ENCODE measurements at places on chromosomes 5 and 9.

DNA sequence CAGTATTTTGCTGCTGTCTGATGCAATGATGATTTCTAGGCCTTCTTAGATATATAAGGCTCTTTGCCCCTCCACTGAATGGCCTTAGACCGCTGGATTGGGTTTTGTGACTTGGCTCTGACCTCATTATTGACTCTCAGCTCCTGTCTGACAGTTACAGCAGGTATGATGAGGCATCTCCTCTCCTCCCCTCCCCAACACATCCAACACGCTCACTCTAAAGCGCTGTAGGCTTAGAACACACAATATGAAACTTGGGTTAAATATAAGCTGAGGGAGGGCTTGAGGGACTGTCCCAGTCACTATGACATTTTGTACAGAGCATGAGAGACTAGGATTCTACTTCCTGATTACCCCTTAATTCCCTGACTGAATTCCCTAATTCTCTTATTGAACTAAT is 18.8 kb upstream of the CER1 start:
- no peak for DNase-seq

- DNase-seq: no peak
Observed at GRCh38 chr5:118593003-118593328, 395.4 kb downstream of the DTWD2 start.

GRCh38 chr9:90204128-90204831 is 438.3 kb downstream of the DIRAS2 start:
- DNase-seq: no peak

DNA sequence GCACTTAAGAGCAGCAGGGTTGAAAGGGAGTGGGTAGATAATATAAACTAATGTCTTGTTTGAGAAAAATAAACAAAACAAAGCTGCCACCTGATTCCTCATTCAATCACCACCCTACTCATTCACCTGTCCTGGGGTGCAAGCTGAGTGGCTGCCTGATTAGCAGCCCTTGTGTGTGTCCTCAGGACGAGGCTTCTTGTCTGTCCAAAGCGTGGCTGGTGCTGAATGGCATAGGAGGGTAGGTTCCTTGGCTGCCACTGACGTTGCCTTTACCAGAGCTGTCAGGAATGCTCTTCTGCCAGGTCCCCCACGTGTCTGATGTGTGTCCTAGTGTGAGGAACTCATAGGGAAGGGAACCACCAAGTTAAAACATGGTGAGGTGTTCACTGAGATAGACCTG is 146.6 kb upstream of the SLC24A2 start:
- no peak for DNase-seq

DNA sequence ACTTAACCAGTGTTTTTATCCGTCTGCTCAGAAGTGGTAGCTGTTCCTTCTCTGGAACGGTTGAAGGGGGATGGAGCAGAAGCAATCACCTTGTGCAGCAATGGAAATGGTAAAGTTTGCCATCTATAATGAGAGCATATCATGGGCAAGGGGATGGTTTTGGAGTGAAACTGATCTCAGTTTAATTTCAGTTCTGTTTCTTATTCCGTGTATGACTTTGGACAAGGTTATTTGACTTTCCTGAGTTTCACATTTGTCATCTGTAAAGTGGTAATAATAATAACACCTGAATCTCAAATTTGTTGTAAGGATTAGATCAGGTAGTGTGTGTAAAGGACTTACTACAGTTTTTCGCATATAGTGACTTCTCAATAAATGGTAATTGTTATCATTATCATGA is 106.1 kb downstream of the PCSK1 start:
- DNase-seq: no peak

DNA sequence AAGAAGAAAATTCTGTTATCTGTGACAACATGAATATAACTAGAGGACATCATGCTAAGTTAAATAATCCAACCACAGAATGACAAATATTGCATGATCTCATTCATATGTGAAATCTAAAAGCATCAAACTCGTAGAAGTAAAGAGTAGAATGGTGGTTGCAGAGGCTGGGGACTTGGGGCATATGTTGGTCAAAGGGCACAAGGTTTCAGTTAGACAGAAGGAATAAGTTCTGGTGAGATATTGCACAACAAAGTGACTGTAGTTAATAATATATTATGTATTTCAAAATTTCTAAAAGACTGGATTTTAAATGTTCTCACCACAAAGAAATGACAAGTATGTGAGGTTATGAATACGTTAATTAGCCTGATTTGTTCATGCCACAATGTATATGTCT is 24.8 kb downstream of the GRIA1 start:
- no peak for DNase-seq

GRCh38 chr9:116151966-116152381 is 1.6 kb upstream of the PAPPA start:
- no peak for DNase-seq

GRCh38 chr9:88007291-88007650 is 32.9 kb upstream of the CDK20 start:
- no peak for DNase-seq

DNA sequence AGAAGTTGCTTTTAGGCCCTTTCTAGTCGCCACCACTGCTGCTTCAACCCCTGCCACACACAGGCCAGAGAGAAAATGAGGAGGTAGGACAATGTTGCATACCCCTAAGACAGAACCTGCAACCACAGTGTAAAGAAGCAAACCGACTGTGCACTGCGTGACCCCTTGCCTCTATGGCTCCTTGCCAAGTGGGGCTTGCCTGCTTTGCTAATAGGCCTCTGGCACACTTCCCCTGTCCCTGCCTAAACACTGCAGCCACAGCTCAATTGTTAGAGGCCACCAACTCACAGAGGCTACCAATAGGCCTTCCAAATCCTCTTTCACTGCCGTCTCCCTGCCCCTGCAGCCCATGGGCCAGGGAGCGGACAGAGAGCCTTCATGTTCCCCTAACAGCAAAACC is 280.1 kb downstream of the CDH10 start:
- no peak for DNase-seq

- DNase-seq: no peak
Observed at GRCh38 chr9:117545846-117546245, 131.0 kb upstream of the ASTN2 start.

DNA sequence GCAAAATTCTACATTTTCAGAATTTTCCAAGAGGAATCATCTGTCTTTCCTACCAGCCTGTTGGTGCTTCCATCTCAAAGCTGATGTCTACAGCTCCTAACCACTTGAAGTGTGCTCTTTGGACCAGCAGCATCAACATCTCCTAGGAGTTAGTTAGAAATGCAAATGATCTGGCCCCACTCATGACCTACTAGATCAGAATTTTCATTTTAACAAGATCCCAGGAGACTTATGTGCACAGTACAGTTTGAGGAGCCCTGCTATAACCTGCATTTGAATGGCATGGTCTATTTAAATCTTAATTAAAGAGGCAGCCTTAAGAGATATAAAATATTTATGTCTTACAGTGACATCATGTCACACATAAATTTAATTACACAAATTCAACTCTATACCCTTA is 33.8 kb downstream of the ITK start:
- no peak for DNase-seq

DNA sequence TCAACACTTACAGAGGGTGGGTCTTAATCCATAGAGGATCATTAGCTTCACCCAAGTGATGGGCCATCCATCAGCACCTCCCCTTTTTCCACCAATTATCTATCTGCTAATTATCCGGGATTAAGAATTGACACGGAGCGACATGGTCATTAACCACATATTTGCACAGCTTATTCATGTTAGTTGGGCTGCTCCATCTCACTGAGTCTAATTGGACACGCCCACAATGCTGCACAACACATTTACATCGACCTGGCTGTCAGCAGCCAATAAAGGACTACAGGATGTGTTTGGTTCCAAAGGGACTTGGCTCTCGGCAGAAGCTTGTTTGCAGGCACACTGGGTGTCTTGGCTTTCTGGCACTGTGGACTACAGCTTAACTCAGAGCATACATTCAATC is 21.6 kb downstream of the FOXE1 start:
- DNase-seq: no peak

GRCh38 chr5:152246401-152246800 is 158.7 kb downstream of the NMUR2 start:
- DNase-seq: peak; percentile 52

DNA sequence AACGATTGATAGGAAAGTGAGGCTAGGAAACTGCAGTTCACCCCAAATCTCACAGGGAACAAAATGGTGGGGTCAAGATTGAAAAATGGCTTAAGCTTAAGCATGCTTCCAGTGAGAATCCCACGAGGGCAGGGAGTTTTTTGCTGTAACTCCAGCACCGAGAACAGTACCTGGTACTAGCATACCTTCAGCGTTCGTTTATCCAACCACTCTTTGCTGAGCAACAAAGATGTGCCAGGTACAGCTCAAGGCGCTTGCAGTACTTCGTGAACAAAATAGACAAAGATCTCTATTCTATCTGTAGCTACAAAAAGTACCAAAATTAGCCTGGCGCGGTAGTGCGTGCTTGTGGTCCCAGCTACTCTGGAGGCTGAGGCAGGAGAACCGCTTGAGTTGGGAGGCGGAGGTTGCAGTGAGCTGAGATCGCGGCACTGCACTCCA is 778 bp upstream of the PPP6C start:
- DNase-seq: no peak

DNA sequence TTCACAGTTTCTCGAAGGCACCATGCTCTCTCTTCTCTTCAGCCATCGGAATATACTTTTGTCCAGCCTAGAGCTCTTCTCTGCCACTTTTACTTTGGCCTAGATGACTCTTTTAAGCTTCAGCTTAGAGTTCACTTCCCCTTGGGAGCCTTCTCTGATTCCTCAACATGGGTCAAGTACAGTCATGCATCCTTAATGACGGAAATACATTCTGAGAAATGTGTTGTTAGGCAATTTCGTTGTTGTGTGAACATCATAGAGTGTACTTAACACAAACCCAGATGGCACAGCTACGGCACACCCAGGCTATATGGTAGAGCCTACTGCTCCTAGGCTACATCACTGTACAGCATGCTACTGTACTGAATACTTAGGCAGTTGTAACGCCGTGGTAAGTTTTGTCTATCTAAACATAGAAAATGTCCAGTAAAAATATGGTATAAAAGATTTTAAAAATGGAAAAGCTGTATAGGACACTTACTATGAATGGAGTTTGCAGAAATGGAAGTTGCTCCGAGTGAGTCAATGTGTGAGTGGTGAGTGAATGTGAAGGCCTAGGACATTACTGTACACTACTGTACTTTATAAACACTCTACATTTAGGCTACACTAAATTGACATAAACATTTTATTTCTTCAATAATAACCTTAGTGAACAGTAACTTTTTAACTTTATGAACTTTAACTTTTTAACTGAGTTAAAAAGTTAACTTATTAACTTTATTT is 15.1 kb upstream of the TNFSF15 start:
- no peak for DNase-seq

GRCh38 chr5:181198905-181199519 is 6.0 kb downstream of the TRIM7 start:
- DNase-seq: no peak

- no peak for DNase-seq
Observed at GRCh38 chr5:162672061-162672460, 604.5 kb downstream of the GABRG2 start.

DNA sequence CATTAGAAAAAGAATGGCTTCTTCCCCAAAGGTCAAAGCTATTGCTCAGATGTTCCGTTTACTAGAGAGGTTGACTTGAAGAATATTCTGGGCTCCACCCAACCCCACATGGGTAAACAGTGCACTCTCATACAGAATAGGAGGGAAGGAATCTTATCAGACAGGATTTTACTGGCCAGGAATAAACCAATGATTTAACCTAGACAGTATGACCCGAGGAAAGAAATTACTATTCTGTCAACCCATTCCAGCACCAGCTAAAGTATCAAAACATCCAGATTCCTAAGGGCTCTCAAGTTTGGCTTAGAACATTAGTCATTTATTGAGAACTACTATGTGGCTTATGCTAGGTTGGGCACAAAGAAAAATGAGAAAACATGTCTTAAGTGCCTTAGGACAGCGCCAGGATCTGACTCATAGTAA is 493.6 kb upstream of the KLF4 start:
- DNase-seq: no peak

DNA sequence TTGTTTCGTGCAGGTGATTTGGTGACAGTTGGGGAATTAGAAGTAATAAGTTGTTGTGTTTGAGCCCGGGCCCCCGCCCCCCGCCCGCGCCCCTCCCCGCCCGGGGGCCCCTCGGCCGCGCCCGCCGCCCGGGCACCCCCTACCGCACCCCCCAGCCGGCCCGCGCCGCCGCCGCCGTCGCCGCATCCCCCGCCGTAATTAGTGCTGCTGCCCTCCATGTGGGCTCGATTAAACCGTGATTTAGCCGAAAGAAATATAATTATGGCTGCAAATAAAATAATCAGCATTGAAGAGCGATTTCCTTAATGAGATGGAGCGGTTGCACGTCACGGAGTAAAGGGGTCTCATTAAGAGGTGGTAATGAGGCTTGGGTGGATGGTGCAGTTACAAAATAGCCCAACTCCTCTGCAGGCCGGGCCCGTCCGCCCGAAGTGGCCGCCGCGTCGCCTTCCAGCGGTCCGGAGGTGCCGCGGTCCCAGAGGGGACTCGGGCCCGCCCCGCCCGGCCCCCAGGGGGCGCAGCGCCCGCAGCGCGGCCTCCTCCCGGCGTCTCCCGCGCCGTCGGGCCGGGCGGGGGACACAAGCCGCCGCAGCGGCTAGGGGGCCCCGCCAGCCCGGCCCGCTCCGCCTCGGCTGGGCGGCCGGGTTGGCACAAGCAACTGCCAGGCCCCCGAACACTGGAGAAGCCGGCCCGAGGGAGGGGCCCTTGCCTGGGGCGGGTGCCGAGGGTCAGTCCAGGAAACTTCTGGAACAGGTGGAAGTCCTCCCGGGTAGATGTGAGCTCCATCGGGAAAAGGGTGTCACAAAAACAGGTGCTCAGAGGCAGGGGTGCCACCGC is 6.9 kb upstream of the OTP start:
- no peak for DNase-seq

DNA sequence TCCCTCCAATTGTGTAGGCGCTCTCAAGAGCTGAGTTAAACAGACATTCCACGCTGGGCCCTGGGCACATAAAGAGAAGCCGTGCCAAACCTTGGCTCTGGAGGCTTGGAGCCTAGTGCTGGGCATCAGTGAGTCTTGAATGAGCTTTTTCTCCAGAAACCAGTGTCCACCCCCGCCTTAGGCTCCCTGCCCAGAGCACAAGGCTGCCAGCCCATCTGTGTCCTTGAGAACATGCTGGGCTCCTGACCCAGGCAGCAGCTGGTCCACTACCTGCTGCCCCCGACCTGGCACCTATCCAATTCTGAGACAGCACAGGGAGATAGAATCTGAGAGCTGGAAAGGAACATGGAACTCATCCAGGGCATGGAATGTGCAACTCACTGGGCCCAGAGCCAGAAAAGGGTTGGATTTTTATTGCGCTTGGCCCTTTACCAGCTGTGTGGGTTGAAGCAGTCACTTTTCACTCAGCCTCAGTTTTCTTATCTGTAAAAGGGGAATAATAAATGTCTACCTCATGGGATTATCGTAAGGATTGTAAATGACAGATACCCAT is 92.4 kb upstream of the CPLX2 start:
- no peak for DNase-seq

GRCh38 chr5:17398431-17398830 is 99.6 kb upstream of the TAF11L2 start:
- no peak for DNase-seq

GRCh38 chr5:143771189-143771588 is 40.8 kb upstream of the HMHB1 start:
- no peak for DNase-seq

Measured in mesothelial cell of epicardium (in vitro differentiated cells).